ENCODE measurements at places on chromosomes 5 and 9.

DNA sequence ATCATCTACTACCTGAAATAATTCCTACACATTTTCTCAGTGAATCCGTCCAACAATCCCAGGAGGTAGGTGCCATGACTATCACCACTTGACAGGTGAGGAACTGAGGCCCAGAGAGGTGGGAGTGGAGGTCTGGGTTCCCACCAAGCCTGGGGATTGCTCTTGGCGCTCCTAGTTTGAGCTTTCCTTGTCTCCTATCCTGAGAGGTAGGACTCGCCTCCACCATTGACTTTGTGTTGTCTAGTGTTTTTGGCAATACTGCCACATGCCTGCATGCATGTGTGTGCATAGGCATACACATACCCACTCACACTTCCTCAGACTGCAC is 6.3 kb upstream of the NTNG2 start:
- DNase-seq, result no peak

- DNase-seq, result no peak
These were observed 53.2 kb downstream of the ENC1 start for GRCh38 chr5:74587300-74587699.

DNA sequence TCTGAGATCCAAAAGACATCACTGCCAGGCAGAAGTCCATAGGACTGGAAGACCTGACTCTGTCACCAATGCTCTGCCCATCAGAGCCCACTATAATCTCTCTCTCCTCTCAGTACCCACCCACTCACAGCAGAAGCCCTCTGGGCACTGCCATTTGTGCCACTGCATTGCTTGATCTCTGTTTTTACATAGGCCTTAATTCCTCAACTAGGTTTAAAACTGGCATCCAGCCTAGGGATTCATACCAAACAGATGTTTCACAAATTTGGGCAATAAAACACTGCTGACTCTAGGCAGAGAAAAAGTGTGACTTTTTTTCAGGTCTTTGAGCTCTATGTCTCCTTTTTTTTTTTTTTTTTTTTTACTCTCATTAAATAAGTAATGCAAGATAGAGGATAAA is 91.1 kb upstream of the RANBP3L start:
- no peak for DNase-seq

DNA sequence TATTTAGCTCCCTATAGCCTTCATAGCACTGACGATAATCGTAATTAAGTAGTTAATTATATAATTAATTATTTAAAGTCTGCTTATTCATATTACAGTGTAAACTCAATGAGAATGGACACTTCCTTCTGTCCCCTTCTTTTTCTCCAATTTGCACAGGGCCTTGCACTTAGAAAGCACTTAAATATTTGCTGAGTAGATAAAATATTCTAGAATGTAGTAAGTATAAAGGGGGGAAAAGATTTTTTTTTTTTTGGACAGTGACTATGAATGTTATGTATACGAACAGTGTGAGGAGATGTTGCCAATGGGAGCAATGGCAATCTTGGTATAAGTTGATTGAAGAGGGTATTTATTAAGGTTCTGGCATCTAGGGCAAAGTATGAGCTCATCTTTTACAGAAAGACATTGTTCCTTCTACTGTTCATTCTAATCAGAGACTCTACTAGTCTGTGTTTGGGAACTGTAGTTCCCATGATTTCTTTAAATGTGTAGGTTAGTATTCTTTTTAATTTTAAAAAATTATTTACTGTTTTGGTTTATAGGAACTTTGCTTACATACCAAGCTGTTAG is 49.4 kb downstream of the YTHDC2 start:
- DNase-seq, result no peak

GRCh38 chr5:173308226-173308625 is 20.0 kb downstream of the STC2 start:
- no peak for DNase-seq

- DNase-seq, result no peak
These were observed 13.7 kb downstream of the BRD3 start for GRCh38 chr9:134053941-134054761.

GRCh38 chr5:135934939-135935338 is 19.8 kb downstream of the LECT2 start:
- no peak for DNase-seq

- DNase-seq, result no peak
These were observed 202.0 kb upstream of the HAPLN1 start for GRCh38 chr5:83922699-83923098.

GRCh38 chr5:3375586-3376311 is 219.9 kb upstream of the IRX1 start:
- no peak for DNase-seq

- DNase-seq, result no peak
These were observed 130.7 kb upstream of the TAF11L2 start for GRCh38 chr5:17367256-17367840.

- DNase-seq, result no peak
These were observed 147.5 kb downstream of the SLIT3 start for GRCh38 chr5:169153405-169153804.

- DNase-seq, result no peak
These were observed 21.9 kb upstream of the FSD1L start for GRCh38 chr9:105425816-105426433.

- DNase-seq, result no peak
These were observed 40.7 kb upstream of the RAD23B start for GRCh38 chr9:107242073-107243030.

GRCh38 chr9:107723015-107723414 is 233.4 kb upstream of the KLF4 start:
- DNase-seq, result no peak

DNA sequence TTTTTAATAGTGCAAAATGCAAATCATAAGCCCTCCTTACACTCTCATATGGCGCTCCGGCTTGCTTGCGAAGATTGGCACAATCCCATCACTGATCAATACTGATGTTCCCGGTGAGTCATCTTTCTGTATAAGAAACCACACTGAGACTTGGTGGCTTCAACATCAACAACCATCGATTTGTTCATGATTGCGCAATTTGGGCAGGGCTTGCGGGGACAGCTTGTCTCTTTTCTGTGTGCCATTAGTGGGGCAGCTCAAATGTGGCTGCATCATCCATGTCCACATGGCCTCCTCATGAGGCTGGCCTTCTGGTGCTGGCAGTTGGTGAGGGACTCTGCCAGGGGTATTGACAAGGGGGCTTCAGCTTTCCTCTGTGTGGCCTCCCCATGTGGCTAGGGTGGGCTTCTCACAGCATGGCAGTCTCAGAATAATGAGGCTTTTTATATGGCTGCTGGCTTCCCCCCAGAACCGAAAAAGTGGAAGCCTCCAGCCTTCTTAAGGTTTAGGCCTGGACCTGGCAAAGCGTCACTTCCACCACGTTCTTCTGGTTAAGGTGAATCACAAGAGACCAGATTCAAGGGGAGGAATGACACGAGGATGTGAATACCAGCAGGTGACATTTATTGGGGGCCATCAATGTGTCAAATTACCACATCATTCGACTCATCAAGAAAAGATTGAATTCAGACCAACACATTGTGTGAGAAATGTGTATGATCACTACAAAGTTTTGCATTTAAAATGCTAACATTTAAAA is 79.5 kb upstream of the NFIL3 start:
- no peak for DNase-seq

GRCh38 chr9:18847576-18848275 is 185.3 kb downstream of the SAXO1 start:
- no peak for DNase-seq

DNA sequence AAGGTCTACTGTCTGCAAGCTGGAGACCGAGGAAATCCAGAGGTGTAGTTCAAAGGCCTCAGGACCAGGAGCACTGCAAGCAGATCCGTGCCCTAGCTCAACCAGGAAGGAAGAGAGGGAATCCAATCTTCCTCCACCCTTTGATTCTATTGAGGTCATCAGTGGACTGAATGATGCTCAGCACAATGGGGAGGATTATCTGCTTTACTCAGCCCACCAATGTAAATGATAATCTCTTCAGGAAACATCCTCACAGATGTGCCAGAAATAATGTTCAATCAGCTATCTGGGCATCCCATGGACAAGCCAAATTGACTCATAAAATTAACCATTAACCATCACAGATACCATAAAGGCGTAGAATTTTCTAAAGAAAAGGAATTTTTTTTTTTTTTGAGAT is 92.0 kb downstream of the BASP1 start:
- DNase-seq, result no peak

- DNase-seq, result no peak
These were observed 248.6 kb downstream of the RFX3 start for GRCh38 chr9:3277200-3277599.

- DNase-seq, result no peak
These were observed 77.0 kb upstream of the PLPP6 start for GRCh38 chr9:4585135-4585534.

GRCh38 chr9:68644831-68645230 is 60.2 kb upstream of the PIP5K1B start:
- no peak for DNase-seq

- DNase-seq, result no peak
These were observed 12.6 kb downstream of the ERGIC1 start for GRCh38 chr5:172846677-172847076.

DNA sequence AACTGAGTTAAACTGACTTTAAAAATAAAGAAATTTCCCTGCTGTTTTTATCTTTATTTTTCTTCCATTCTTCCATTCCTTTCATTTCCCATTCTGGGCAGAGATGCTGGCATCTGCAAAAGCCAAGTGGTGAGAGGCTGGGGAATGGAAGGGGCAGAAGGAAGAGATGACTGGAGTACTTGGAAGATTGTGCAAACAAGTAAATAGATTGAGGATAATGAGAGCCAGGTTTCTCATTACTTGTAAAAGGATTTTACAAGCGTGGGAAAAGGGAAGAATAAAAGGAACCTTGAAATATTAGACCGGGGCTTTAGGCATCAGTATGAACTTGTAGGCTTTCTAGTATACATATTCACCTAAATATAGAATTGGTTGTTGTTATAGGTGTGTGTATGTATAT is 341.2 kb downstream of the CAAP1 start:
- no peak for DNase-seq

GRCh38 chr9:33297432-33297831 is 7.1 kb downstream of the NFX1 start:
- no peak for DNase-seq

DNA sequence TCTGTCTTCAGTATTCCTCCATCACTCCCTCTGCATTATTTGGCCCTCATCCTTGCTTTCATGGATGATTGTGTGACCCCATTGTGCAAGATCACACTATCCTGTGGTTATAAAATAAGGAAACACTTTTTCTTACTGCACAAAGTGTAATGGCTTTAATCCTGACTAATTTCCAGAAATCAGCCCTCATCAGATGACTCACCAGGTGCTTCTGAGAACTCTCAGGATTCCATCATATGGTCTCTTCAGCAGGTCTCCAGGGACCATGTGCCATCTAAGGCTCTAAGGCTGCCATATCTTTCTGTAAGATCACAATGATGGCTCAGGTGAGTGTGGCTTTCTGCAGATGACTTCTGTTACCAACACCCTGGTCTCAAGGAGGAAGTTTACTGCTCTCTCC is 27.3 kb upstream of the FER start:
- no peak for DNase-seq

GRCh38 chr9:127369428-127369827 is 27.5 kb upstream of the SLC2A8 start:
- DNase-seq, result no peak

DNA sequence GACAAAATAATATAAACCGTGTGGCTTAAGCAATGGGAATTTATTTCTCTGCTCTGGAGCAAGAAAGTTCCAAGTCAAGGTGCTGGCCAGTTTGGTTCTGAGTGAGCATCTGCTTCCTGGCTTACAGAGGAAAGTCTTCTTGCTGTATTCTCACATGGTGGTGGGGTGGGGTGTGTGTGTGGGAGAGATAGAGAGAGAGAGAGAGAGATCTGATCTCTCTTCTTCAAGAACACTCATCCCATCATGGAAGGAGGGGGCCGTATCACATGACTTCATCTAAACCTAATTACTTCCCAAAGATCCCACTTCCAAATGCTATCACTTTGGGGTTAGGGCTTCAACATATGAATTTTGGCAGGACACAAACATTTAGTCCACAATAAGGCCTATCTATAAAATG is 91.2 kb downstream of the PRR16 start:
- DNase-seq, result no peak

GRCh38 chr5:132454361-132454760 is 36.2 kb downstream of the IRF1 start:
- no peak for DNase-seq
